ENCODE measurements at places on chromosomes 6 and 20.

- no peak for DNase-seq
These were observed 361.8 kb downstream of the QKI start for GRCh38 chr6:163776196-163776905.

DNA sequence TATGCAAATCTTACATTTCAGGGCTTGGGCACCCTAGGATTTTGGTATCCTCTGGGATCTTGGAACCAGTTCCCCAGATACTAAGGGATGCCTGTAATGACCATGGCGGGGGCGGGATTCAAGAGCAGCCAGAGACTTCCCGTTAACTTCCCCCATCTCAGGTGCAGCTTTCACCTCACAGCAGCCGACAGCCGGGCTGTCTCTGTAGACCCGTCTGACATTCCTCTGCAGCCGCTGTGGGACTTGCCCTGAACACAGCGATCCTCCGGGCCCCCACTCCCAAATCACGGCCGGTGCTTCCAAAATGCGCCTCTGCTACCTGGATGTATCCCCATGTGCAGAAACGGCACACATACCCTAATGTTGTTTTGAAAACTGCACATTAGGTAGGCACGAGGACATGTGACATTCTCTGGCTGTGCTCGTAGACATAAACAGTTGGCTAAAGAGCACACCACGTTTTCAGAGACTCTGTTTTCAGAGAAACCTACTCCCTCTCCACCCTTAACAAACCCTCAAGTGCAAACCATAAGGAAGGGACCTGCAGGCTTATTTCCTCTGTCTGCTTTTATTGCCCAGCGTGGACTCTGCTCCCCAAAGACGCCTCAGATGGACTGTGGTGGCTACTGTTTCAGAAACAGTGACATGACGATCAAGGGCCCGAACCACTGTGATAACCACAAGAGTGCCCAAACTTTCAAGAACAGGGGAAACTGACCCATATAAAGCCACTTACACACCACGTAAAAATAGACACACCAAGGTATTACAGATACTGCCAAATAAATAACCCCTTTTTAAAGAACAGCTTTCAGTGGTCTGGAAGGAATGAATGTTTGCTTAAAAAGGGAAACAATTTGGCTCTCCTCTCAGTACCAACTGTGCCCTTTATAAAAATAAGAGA is 72.9 kb upstream of the FOXC1 start:
- no peak for DNase-seq

- no peak for DNase-seq
These were observed 8.0 kb downstream of the JAG1 start for GRCh38 chr20:10665791-10666190.

- no peak for DNase-seq
These were observed 518.3 kb upstream of the ZNF337 start for GRCh38 chr20:26214991-26215390.

- peak; percentile 21 for DNase-seq
These were observed 27.9 kb upstream of the RTF2 start for GRCh38 chr20:56440346-56441007.

- no peak for DNase-seq
These were observed 1.5 kb upstream of the TNXB start for GRCh38 chr6:32110632-32111031.

DNA sequence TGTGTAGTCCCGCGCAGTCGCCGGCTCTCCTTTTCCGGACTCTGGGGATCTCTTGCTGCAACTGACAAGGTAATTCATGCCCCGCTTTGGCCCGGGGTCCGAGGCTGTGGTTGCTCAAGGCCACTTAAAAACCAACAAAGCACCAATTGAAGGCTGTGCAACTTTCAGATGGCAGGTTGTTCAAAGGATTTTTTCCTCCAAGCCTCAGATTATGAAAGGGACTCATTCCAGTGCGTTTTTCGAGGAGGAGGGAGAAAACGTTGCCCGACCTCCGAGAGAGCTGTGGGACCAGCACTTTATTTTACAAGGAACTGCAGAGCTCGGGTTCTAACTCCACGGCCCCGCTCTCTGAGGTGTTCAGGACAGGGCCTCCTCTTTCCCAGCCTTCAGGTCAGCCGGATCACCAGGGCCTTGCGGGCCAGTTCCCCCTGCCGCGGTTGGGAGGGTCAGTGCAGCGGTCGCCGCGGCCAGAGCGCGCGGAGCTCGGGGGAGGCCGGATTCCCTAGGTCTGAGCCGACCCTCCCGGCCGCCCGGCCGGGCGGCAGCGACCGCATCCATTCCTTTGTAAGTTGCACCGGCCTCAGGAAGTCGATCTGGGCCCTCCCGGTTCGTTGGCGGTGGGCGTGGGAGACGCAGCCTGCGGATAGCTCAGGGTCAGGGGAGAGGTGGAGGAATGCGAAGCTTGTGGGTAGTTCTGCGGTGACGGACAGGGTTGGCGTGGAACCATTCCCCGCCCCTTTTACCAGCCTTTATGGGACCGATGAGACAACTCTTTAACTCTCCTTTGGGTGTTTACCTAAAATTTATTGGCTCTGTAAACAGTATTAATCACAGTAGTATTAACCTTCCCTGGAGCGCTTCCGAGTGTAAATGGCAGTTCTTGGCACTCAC is 1.6 kb downstream of the UTRN start:
- DNase-seq, result no peak

GRCh38 chr20:52655395-52655794 is 316.8 kb upstream of the TSHZ2 start:
- no peak for DNase-seq

DNA sequence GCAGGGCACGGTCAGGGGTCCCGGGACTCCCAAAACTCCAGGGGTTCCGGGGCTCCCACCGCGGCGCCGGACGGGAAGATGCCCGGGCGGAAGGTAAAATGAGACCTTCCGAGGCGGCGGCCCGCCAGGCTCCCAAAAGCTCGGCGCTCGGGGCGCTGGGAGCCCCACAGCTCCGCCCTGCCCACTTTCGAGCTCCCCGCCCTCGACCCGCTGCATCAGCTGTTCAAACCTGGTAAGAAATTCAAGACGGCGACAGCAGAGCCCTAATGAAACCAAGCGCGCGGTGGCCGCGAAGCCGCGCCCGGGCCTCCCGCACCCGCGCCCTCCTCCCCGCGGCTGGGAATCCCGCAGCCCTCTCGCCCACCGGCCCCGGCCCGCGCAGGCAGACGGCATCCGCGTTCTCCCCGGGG is 369 bp downstream of the SLC4A11 start:
- DNase-seq, result no peak

DNA sequence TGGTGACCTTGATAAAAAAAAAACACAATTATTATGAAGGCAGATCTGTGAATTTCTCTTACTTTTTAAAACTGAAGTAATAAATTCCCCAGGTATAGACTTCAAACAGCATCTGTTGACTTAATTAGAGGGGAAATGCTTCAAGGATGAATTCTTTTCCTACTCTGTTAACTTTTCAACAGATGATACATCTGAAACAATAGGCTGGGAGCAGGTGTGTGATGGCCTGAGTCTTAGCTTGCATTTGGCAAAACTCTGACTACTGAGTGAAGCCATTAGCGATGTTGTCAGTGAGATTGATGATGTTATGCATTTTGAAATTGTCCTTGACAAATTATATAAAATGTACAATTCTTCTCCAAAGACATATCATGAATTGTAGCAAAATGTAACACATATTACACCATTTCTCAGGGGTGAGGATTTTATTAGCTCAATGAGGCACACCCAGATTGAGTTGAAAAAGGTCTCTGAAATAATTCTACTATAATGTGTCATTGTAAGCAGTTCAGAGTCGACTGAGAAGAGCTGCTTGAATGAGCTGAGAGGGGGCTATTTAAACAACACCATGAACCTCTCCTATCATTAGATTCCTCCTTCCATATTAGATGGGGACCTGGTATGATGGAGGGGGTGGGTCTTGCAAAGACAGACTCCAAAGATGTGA is 39.6 kb upstream of the OGFRL1 start:
- DNase-seq, result no peak

- DNase-seq, result no peak
These were observed 63.7 kb upstream of the CD2AP start for GRCh38 chr6:47413752-47414422.

DNA sequence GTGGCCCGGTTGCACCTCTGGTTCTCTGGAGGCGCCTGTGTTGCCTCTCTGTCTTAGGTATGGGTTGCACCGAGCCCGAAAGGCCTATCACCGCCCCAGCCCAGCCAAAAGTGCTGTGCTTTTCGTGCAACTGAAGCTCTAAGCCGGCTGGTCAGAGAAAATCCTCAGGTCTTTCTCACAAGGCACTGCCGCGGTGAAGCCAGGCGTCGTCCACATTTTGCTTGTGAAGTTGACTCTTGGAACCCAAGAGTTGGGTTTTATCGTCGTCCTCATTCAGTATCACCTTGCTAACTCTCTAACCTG is 726 bp upstream of the EMILIN3 start:
- no peak for DNase-seq

GRCh38 chr20:4532772-4533171 is 188.9 kb upstream of the PRND start:
- DNase-seq, result no peak

DNA sequence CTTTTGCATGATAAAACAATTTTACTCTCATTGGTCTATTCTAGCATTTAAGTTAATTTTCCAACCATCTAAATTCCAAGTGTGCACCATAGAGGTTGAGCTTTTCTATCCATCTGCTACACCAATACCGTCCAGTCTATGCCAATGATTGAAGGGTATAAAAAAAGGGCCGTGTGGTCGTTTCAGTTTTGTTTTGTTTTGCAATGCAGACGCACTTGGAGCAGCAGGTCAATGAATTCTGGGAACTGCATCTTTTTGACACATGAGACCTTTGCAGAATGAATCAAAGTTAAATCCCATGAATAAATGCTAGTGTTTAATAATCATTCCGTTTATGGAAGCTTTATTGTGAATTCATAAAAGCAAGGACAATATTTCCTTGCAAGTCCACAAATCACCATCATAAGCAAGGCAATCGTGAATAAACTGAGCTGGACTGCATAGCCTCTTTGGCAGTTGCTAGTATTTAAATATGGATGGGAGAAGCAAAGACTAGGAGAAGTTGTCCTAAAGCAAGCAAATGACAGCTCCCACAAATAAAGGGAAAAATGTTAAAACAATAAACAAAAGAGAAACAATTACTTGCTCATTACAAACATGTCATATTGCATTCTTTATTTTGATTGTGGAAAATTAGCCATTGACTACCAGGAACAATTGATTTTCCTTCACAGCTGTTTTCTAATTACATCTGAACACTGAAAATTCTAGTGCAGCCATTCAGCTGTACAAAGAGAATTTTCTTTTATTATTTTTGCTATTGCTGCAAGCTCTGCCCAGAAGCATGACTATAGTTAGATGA is 649.7 kb upstream of the GJE1 start:
- DNase-seq, result no peak

DNA sequence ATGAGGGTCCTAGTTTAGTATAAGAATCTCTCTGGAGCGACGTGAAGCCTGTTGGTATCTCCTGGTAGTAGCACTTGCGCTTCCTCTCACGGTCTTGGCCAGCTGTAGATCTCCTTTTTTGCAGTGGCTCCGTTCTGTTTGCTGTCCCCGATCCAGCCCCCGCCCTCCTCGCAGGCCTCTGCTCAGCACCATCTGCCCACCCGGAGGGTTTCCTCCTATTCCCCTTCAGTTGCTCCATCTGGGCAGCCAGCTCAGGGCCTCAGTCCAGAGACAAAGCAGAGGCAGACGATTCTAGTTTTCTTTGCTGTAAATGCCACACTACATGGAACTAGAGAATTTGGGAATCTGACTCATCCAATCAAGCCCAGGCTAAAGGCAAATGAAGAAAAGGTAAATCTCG is 126.6 kb downstream of the TIAM2 start:
- DNase-seq, result no peak

- no peak for DNase-seq
These were observed 491.1 kb downstream of the UTRN start for GRCh38 chr6:144776031-144776819.

- DNase-seq, result no peak
These were observed 575.3 kb downstream of the FRK start for GRCh38 chr6:115485400-115485799.

DNA sequence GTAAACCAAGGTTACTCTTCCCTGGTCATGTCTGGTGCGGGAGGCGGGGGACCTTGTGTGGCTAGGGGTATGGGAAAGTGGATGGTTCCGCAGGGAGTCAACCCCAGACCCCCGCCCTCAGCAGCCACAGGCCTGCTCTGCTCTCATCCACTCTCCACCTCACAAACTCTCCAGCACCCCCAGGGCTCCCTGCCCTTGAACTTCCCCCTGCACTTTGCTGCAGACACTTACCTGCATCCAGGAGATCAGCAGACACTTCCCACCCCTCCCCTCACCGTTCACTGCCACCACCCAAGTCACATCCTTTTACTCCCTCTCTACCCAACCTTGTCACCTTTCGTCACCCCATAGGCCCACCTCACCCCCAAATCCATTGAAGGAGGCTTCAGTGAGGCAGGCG is 3.9 kb upstream of the RAET1L start:
- no peak for DNase-seq

- no peak for DNase-seq
These were observed 40.4 kb upstream of the SYNJ2 start for GRCh38 chr6:157941101-157941863.

DNA sequence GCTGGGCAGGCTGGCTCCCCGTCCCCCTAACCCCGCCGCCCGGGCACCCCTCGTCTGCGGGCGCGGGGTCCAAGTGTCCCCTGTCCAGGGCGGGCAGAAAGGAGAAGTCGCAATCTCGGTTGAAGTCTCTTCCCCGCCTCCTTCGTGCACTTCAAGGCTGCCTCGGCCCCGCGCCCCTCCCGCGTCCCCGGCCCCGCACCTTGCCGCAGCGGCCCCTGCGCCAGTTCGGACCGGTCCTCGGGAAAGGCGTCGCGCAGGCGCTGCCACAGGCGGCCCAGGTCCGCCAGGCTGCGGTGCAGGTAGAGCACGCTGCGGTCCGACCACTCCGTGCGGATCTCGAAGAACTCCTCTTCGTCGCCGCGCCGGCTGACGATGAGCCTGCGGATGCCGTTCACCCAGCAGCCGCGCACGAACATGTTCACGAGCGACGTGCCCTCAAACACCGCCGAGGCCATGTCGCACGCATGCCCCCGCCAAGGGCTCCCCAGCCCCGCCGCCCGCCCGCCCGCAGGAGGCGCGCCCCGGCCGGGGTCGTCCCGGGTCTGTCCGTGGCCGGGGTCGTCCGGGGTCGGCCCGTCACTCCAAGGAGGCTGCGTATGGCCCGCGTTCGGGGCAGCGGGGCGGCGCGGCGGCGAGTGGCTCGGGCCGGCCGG is at the start of gene PXDC1:
Gene PXDC1, minus strand, starts transcription at position 637 of the 653 bp plus-strand sequence. Its CDS starts 182 bp downstream, at position 455.
- no peak for DNase-seq

Data from stimulated activated CD8-positive, alpha-beta memory T cell treated with anti-CD3 and anti-CD28 coated beads, Interleukin-7, amount 100 ng/mL, for 24 hours (primary cell).